ENCODE measurements at places on chromosomes 4 and X.

GRCh38 chr4:18381186-18381585 lies 359.6 kb upstream of the LCORL start:
- no peak for DNase-seq

- no peak for DNase-seq
Observed at GRCh38 chr4:71694961-71695360, 88.9 kb downstream of the GC start.

- no peak for DNase-seq
Observed at GRCh38 chr4:138957302-138957701, 58.3 kb upstream of the NOCT start.

DNA sequence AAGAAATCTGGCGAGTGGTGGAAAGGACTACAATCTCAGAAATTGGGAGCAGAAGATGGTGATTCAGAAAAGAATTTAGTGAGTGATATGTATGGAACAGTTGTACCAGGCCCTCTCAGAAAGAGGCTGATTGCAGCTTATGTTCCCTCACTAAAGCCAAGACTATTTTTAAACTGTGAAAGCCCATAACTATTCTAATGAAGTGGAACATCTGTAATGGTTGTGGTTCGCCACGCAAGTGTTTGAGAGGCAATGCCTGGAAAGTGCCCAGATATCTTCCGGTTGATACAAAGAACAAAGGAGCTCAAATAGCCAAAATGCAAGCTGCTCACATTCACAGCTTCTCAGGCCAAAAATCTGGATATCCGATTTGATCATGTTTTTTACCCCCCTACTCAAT lies 1250.7 kb downstream of the RAPGEF2 start:
- no peak for DNase-seq

DNA sequence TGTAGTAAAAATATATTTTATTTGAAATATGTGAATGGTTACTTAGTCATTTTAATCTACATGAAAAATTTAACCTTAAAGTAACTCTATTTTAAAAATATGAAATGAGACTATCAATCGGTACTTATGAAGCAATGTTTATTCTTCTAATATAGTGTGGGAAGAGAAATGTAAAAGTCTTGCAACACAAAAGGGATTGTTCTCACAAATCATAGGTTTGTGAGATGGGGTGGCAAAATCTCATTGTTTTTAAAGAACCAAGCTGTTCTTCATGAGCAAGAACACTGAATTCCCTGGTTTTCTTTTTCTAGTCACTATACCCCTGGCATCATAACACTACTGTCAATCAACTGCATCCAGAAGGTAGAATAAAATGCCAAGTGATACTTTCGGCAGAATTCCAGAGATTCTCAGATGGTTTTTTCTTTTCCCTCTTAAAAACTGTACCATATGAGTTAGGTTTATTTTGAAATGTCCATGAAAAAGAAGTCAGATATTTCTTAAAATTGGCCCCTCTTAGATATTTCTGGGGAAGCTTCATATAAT lies 52.2 kb downstream of the SNCA start:
- DNase-seq = no peak

GRCh38 chr4:170022211-170022610 lies 4.0 kb downstream of the MFAP3L start:
- no peak for DNase-seq

DNA sequence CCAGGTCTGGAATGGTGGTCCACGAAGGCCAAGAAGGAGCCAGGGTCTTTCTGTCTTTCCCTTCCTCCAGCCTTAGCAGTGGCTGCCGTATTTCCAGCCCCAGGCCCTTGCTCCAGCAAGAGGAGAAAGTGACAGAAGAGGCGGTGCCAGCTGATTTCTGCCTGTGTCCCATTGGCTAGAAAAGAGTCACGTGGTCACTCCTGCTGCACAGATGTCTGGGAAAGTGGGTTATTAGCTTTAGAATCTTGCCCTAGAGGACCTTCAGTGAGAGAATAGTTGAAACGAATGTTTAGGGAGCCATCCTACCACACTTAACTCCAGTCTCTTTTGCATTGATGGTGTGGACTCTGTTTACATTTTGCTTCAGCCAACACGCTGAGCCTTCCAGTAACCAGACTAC lies 99.3 kb upstream of the BCOR start:
- DNase-seq = peak; percentile 8

DNA sequence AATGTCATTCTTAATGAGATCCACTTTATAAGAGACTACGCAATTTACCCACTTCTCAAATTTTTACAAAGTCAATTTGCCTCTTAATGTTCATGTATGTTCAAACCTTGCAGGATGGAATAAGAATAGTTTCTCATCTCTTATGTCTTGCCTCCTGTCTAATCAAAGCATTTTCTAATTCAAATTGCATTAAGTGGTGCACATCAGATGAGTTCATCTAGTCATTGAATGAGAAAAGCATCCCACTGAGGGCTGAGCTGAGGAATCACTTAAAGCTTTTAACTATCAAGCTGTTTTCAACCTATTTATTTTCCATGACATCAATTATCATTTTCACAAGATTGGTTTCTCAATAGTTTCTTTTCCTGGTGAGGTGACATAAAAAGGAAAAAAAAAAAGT lies 1964.0 kb downstream of the PCDH7 start:
- no peak for DNase-seq

DNA sequence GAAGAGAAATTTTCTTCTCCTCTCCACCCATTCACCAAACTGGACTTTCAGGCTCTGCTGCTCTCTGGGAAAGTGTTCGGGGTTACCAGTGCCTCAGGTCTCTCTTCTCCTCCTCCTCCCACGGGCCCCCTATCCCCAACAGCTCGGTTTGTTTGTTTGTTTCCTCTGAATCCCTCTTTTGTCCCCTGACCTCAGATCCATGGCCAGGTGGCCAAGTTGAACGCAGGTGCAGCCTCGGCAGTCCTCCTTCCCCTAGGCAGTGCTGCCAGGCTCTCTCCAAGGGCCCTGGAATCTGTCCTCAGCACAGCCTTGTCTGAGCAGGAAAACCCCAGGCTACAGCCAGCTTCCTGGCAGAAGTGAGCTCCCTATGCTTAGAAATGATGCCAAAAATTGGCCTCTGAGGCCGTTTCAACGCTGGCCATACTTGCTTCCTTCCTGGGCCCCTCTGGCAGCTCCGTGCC lies 60.0 kb downstream of the FHDC1 start:
- DNase-seq = no peak

- no peak for DNase-seq
Observed at GRCh38 chr4:61350932-61351331, 150.8 kb downstream of the ADGRL3 start.

DNA sequence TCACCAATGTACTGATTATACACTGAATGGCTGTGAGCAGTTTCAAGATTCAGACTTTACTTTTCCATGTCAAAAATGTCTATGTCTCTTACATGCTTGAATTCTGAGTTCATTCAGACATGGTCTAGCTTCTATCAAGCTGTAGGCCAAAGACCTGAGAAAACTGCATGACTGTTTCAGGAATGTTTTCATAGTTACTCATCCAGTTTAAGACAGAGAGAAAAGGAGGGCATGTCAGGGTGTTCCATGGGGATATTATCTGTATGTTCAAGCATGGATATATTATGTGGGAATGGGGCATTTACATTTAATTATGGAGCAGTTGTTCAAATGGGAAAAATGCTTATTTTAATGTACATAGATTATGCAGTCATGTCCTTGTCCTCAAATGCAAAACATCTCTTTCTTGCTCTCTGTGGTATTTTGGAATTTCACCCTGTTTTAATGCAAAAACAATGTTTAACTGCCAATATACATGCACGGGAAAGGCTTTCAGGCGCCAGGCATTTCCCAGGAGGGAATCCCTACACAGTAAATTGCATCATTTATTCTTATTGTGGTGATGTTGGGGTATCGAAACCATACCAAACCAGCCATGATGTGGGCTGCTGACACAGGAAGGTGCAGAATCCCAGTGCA lies 429.1 kb upstream of the INTU start:
- no peak for DNase-seq
